ENCODE measurements at places on chromosomes 11 and 22.
A peak's percentile ranks its signal among the peaks of the same experiment; 100 is the strongest.

DNA sequence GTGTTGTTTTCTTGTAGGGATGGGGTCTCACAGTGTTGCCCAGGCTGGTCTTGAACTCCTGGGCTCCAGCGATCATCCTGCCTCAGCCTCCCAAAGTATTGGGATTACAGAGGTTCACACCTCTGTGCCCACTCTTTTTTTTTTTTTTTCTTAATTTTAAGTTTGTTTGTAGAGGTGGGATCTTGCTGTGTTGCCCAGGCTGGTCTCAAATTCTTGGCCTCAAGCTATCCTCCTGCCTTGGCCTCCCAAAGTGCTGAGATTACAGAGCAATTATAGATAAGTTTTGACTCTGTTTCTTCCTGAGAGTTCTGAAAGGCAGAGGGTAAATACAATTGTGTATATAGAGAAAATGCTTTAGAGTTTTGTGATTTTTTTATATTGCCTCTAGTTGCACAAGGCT lies 160.4 kb downstream of the TEAD1 start:
- DNase-seq = no peak

- DNase-seq = no peak
Measured at GRCh38 chr11:29075726-29076125, 941.1 kb downstream of the KCNA4 start.

DNA sequence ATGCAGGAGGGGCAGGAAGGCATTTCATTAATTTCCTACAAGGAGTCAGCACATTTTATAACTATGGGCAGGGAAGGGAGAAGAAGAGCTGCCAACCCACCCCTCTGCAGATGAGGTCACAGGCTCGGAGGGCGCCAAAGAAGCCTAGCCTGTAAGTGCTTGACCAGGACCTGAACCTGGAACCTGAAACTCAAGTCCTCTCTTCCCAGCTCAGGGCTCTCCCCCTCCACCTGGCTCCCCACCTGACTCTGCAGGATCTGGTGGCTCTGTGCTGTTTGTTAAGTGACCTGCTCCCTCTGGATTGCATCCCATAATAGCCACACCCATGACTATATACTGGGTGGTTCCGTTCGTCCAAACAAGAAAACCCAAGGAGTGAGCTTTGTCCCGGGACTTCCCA lies 27.3 kb downstream of the SCGB1A1 start:
- DNase-seq = no peak

- DNase-seq = no peak
Measured at GRCh38 chr11:46162700-46163099, 41.4 kb upstream of the PHF21A start.

DNA sequence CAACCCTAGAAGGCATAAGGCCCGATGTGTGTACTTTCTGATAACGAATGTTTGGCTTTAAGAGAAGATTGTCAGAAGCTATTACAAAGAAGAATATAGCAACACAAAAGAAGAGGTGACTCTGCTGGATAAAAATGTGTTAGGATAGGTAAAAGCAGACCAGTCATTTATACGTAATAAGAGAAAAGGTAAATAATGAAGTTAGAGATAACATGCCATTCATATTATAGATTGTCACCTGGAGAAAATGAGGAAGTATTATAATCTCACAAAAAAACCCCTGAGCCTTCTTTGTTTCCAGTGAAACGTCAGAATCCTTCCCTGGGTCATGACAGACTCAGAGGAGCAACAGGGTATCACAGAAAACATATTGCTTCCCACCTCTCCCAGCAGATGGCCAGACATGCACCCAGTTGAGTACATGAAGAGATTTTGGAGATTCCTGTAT lies 36.1 kb downstream of the PPFIA1 start:
- DNase-seq = no peak

DNA sequence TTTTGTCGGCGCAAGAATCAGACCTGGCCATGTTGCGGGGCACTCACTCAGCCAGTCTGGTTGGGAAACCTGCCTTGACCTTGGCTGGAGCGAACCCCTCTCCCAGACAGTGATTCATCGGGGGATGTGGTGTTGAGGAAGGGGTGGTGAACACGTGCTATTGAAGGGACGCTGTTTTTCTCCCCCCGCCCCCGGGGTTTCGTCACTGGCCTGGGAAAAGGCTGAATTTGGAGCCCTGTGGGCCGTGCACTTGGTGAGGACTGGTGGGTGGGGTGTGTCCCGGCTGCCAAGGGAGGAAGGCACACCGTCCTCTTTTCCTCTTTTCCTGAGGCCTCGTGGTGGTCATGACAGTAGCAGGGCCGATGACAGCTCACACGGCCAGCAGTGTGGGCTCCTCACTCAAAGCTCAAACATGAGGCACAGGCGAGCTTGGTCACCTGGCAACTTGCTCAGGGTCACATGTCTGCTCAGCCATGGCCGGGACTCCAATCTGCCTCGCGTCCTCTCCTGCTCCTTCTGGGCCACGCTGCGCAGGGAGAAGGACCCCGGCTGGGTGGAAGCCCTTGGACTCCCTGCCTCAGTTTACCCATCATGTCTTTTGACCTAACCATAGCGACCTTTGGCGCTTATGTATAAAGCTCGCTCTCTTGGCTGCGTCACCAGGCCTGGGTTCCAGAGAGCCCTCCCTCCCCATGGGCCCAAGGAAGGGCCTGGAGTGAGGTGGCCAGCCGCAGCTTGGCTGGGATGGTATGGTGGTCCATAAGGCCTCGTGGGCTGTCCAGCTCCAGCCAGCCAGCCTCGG lies 49.4 kb downstream of the SMIM38 start:
- DNase-seq = no peak

DNA sequence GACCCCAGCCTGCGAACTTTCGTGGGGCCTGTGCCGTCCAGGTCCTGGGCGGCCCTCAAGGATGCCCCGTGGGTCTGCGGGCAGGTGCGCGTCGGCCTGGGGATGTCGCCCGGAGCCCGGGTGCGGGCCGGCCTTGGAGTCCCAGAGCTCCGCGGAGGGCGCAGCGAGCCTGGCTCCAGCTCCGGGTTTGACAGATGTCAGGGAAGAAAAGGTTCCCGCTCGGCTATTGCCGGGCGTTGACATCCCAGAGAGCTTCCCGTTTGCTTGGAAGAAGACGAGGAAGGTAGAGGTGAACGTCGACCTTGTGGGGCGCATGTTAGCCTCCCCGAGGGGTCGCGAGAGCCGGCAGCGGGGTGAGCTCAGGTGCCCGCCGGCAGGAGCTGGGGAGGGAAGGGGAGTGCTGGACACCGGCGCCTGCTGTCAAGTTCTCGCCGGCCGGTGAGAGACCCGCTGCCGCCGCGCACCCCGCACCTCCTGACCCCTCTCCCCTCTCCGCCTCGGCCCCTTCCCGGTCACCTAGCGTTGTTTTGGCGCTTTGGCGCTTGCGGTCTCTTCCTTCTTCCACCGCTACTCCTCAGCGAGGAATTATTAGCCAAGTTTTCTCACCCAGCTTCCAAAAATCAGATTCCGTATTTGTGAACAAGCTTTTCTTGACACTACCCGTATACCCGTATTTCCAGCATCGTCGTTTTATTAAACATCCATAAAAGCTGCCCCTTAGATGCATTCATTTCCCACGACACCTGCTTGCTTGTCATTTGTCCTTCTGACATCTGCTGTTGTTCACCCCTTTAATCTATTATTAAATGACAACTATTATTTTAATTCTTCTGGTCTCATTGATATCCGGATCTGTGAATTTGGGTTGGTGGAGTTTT lies 1.3 kb downstream of the BMAL1 start:
- DNase-seq = peak; percentile 19

DNA sequence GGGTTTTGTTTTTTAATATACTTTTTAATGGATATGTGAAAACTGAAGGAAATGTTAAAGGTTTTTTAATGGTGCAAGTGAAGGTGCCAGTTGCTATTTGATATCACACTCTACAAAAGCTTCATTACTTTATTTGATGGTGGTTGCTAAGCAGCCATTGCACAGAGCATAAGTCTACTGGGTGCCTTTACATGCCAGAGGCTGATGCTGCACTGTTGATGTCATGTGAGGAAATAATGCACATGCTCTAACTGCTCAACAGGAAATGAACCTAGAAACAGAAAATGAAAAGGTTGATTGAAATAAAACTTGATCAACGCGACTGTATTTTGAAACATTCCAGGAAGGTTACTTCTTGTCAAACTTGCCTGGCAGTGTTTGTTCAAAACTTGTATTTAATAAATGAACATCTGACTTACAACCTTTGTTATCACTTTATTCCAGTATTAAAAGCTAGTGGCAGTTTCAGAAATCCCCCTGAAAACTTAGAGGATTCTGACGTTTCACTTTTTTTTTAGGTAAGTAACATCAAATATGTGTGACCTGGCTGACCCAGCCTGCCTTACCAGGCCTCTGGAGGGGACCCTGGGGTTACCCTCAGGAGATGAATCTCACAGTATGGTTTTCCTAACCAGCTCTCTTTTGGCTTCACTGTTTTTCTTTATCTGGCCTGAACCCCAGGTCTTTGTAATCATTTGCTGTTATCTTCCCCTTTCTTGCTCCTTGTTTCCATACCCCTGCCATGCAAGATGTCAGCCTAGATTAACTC lies 2.4 kb upstream of the ATP5MG start:
- no peak for DNase-seq

- no peak for DNase-seq
Measured at GRCh38 chr11:34454308-34455032, 15.7 kb downstream of the CAT start.

DNA sequence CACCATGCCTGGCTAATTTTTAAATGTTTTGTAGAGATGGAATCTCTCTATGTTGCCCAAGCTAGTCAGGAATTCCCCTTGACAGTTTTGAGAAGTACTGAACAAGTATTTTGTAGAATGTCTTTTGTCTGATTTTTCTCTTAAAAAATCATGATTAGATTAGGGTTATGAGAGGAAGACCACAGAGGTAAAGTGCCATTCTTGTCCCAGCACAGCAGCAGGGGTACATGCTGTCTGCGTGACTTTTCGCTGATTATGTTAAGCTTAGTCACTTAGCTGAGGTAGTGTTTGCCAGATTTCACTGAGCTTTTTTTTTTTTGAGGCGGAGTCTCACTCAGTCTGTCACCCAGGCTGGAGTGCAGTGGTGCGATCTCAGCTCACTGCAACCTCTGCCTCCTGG lies 13.6 kb upstream of the NUP160 start:
- no peak for DNase-seq

DNA sequence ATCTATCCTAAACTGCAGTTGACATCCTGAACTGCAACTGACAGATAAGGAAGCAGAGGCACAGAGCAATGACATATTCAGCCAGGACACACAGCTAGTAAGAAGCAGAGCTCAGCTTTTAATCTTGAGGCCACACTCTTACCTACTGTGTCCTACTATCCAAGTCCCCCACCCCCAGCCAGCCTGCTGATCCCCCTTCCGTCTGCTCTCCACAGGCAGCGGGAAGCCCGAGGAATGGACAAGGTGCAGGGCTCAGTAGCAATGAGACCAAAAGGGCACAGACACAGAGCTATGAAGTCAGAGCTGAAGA lies 4.3 kb downstream of the POLR3H start:
- DNase-seq = no peak

GRCh38 chr11:57645689-57646085 lies 4.0 kb downstream of the YPEL4 start:
- no peak for DNase-seq

- DNase-seq = no peak
Measured at GRCh38 chr11:125945797-125946520, at the start of gene VSIG10L2. Gene VSIG10L2 (plus strand): TSS chr11:125946044. CDS start chr11:125946056, 12 bp downstream.

DNA sequence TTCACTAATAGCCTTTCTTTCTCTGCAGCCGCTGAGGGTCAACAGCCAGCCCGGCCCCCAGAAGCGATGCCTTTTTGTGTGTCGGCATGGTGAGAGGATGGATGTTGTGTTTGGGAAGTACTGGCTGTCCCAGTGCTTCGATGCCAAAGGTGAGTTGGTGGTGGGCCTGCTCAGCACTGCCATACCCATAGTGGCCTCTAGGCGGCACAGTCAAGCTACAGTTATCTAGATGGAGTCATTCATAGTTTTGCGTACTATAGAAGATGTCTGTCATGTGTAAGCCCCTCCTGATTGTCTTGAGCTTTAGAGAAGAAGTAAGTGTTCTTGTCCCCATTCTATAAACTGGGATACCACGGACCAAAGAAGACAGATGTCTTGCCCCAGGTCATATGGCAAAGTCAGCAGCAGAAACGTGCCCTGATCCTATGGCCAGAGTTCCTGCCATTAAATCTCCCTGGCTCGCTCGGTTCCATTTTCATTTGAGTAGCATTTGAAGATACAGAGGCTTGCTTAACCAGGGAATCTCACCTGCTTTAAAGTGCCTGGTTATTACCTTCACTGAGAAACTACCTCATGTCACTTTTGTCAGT lies 42.1 kb upstream of the CRTAM start:
- DNase-seq = peak; percentile 34

GRCh38 chr22:19376971-19377370 lies 54.6 kb downstream of the HIRA start:
- DNase-seq = no peak

DNA sequence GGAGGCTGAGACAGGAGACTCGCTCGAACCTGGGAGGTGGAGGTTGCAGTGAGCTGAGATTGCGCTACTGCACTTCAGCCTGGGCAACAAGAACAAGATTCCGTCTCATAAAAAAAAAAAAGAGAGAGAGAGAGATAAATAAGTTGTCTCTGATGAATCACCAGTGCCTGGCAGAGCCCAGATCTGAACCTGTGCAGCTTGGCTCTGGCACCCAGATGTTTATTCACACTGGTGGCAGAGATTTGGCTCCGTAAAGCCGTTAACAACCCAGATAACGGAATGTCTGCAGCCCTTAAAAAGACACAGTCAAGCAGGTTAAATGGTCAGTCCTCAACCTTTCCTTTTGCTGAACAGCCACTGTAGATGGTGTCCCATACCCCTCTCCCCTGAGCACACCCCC lies 33.5 kb upstream of the RTL6 start:
- no peak for DNase-seq

Data from hepatocyte (in vitro differentiated cells).